Occipital lobe (tissue), 3 donors: ENCODE measurements at places on chromosomes 7 and 10.

DNA sequence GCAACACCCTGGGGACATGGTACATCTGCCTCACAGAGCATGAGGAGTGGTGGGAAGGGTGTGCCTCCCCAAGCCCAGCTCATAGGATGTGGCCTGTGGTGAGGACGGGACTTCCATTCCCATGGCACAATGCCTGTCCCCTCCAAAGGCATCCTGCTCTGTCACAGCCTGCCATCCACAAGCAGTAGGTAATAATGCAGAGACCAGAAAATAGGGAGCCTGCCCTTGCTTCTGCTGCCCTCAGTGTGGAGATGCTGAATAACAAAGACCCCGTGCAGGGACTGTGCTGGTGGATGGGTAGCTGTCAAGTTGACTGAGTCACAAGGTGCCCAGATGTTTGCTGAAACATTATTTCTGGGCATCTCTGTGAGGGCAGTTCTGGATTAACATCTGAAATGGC, 199.9 kb upstream of the GRB10 start:
- DNase-seq = no peak

GRCh38 chr7:142537760-142538159, 211.5 kb upstream of the PRSS1 start:
- no peak for DNase-seq

- no peak for DNase-seq
Measured at GRCh38 chr7:39468808-39469374, 97.3 kb upstream of the YAE1 start.

DNA sequence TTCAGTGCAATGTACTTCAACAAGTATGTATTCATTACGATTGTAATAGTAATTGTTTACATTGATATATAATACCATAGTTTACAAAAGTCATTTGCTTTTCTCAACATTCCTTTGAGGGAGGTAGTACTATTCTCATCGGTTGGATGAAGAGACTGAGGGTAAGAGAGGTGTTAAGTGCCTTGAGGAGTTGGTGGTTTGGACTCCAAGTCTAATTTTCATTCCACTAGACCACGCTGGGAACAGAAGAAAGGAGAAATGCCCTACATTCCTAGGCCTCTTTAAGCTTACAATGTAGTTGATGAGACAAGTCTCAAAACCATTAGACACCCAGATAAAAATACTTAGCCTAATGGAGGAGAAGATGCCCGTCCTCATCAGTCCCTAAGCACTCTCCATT, 28.6 kb downstream of the CDK1 start:
- no peak for DNase-seq

DNA sequence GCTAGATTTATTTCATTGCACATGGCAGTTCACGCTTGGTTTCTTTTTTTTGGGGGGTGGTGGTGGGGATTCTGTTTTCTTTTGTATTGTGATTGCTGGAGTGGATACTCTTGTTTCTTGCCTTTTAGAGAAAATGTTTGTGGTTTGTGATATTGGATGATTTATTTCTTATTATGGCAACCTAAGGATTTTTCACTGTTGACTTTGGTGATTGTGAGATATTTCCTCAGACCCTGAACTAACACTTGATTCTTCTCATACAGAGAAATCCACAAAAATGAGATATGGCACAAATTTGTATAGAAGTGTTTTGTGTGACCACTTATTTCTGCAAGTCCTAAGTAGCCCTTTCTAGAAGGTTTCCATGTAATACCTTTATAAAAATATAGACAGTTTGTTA, 871.1 kb downstream of the LRMDA start:
- DNase-seq = no peak
